Small intestine (tissue), 16 donors: ENCODE measurements at places on chromosomes 2 and 18. TPM values are rescaled to one million over a fixed set of nuclear protein-coding genes. Genes with fewer than 3 reads are reported as not detected.

GRCh38 chr2:226850024-226850423 is 14.2 kb downstream of the RHBDD1 start:
- H3K27ac ChIP-seq = no peak overlapping the region
- H3K4me3 ChIP-seq = no peak overlapping the region
- peaks cover 4% of the 10 kb centered on the region for H3K4me1 ChIP-seq
- H3K36me3 ChIP-seq = peaks cover 5% of the 10 kb centered on the region
- no peak for DNase-seq

DNA sequence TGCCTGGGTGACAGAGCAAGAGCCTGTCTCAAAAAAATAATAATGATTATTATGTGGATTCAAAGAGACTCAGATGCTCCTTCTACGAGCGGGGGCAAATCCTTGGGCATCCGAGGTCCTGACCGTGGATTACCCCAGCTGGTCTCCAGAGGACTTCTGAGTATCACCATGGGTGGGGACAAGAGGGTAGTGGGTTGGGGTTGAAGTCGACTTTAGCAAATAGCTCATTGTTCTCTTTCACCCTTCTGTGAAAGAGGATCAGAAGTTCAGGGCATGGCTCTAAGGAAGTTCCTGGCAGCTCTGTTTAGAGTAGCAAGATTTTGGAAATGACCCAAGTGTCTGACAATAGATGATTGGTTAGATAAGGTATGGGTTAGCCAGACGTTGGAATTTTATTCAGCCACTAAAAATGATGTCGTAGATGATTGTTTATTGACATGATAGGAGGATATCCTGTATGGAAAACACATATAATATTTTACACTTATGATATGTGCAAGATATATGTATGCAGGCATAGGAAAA is 59.0 kb upstream of the SPRED2 start:
- H3K4me3 ChIP-seq = no peak overlapping the region
- no peak overlapping the region for H3K27ac ChIP-seq
- H3K36me3 ChIP-seq = no peaks in the 10 kb centered on the region
- H3K4me1 ChIP-seq = no peaks in the 10 kb centered on the region
- DNase-seq = no peak

- DNase-seq = no peak
- no peak overlapping the region for H3K4me3 ChIP-seq
- peaks cover 9% of the 10 kb centered on the region for H3K36me3 ChIP-seq
- H3K4me1 ChIP-seq = peaks cover 2% of the 10 kb centered on the region
- no peak overlapping the region for H3K27ac ChIP-seq
- no peaks in the 10 kb centered on the region for H3K27me3 ChIP-seq
These were observed 116.6 kb downstream of the ICA1L start for GRCh38 chr2:202754936-202755335.

GRCh38 chr18:55236150-55236931 is 277.1 kb upstream of the CCDC68 start:
- H3K36me3 ChIP-seq = peaks cover 3% of the 10 kb centered on the region
- H3K4me1 ChIP-seq = no peaks in the 10 kb centered on the region
- no peak for DNase-seq
- no peaks in the 10 kb centered on the region for H3K27me3 ChIP-seq
- H3K27ac ChIP-seq = no peak overlapping the region
- H3K4me3 ChIP-seq = no peak overlapping the region

DNA sequence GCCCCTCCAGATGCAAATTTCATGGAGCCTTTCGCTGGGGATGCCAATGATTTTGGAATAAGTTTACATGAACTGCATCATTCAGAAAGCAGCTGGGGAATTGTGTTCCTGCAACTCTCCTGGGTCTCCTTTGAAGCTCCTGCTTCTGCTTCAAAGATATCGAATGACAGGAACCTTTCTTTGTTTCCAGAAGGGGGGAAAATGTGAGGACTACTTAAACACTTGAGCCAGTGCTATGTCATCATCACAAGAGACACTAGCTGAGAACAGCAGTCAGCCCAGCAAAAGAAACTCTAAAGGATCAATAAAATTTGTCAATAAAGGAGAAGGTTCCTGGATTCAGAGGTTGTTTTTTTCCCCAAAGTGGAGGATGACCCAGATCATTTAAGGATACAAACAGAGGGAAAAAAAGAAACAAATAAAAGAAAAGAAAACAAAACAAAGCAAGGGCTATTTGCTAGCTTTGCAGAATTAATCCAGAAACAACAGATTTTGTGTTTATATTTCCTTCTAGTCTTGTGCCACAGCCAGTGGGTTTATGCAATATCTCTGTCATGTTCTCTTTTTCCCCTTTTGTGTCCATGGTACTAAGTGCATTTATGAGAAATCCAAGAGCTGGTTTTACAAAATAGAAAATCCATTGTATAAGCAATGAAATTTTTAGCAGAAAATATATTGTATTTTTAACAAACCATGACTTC is 463.7 kb downstream of the CDH2 start:
- no peak overlapping the region for H3K27ac ChIP-seq
- no peaks in the 10 kb centered on the region for H3K36me3 ChIP-seq
- no peaks in the 10 kb centered on the region for H3K4me1 ChIP-seq
- H3K27me3 ChIP-seq = no peaks in the 10 kb centered on the region

- no peaks in the 10 kb centered on the region for H3K27me3 ChIP-seq
- no peak overlapping the region for H3K4me3 ChIP-seq
- no peaks in the 10 kb centered on the region for H3K36me3 ChIP-seq
- DNase-seq = peak; percentile 48
- H3K4me1 ChIP-seq = no peaks in the 10 kb centered on the region
These were observed 32.8 kb downstream of the FAM124B start for GRCh38 chr2:224369028-224369632.

- H3K4me3 ChIP-seq = no peak overlapping the region
- no peak for DNase-seq
- no peaks in the 10 kb centered on the region for H3K4me1 ChIP-seq
- no peak overlapping the region for H3K27ac ChIP-seq
These were observed 40.3 kb downstream of the OSBPL6 start for GRCh38 chr2:178234648-178235047.

DNA sequence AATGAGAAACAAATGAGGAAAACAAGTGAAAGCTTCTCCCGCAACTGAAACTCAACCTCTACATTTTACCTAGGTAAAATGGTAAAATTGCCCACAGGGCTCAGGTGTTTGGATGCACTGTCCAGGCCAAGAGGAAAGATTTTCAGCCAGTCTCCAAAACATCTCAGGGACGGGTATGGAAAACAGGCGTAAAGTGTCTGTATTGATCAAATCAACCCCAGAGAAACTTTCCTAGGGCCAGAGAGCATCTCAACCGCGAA is 361 bp upstream of the HAT1 start:
- DNase-seq = no peak
- H3K4me3 ChIP-seq = no peak overlapping the region
- H3K27me3 ChIP-seq = no peaks in the 10 kb centered on the region
- H3K4me1 ChIP-seq = peaks cover 2% of the 10 kb centered on the region

DNA sequence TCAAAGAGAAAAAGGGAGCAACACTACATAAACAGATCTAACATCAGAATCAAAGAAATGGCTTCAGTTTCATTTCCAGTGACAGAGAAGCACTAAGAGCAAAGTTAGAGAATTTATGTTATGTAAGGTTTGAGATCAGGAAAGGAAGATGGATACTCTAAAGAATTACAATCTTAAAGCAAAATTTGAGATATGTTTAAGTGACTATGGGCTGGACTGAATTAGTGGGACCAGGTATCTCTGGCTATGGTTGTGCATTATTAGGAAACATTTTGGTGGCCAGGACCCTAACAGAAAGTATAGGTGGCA is 208.2 kb downstream of the CCDC178 start:
- H3K27ac ChIP-seq = no peak overlapping the region
- H3K4me3 ChIP-seq = no peak overlapping the region
- DNase-seq = no peak
- no peaks in the 10 kb centered on the region for H3K4me1 ChIP-seq
- H3K27me3 ChIP-seq = no peaks in the 10 kb centered on the region

DNA sequence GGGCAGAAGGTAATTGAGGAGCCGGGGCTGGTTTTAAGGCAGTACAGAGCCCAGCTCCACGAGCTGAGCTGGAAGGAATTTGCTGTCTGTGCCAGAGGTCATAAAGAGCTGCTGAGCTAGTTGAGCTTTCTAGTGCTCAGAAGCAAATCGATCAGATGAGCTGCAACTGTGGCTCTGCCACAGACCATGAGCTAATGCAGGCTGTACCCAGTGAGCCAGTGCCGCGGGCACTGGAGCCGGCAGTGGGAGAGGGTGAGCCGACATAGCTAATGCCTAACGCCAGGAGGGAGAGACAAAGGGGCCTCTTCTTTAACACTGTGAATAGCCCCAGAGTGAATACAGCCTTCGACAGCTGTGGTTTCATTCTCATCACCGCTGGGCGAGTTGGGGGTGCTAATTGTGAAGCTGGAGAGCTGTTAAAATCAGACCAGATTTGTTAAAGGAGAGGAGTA is 410.1 kb upstream of the TCF4 start:
- no peaks in the 10 kb centered on the region for H3K27me3 ChIP-seq
- H3K4me1 ChIP-seq = no peaks in the 10 kb centered on the region
- H3K27ac ChIP-seq = peak overlapping the region; percentile 36
- no peaks in the 10 kb centered on the region for H3K36me3 ChIP-seq
- DNase-seq = no peak
- H3K4me3 ChIP-seq = no peak overlapping the region

DNA sequence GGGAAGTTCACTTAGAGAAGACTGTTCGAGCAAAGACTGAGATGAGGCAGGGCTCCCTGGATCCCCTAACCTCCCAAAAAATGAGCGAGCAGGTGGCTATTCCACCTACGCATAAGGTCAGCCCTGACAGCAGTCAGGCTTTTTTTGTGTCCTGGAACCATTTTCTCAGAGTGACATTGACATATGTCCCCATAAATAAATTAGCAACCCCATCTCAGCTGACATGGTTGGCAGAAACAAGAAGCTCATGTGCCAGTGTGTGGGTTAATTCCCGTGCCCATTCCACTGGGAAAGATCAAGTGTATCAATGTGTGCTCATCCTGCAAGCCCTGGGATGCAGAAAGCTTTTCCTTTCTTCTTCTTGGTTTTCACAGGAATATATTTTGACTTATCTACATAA is 740.4 kb upstream of the CELF4 start:
- no peaks in the 10 kb centered on the region for H3K27me3 ChIP-seq
- no peak overlapping the region for H3K27ac ChIP-seq
- DNase-seq = no peak
- H3K4me1 ChIP-seq = no peaks in the 10 kb centered on the region
- H3K36me3 ChIP-seq = no peaks in the 10 kb centered on the region

GRCh38 chr18:50203801-50204604 is 9.1 kb upstream of the MYO5B start:
- H3K4me1 ChIP-seq = no peaks in the 10 kb centered on the region
- no peaks in the 10 kb centered on the region for H3K36me3 ChIP-seq

GRCh38 chr2:3377279-3377611 is 373 bp downstream of the EIPR1 start:
- H3K27me3 ChIP-seq = no peaks in the 10 kb centered on the region
- peak overlapping the region; percentile 24 for H3K27ac ChIP-seq
- H3K4me3 ChIP-seq = peak overlapping the region; percentile 87
- H3K4me1 ChIP-seq = peaks cover 20% of the 10 kb centered on the region
- DNase-seq = no peak

GRCh38 chr2:72827966-72828646 is 2.3 kb upstream of the EXOC6B start:
- no peak overlapping the region for H3K4me3 ChIP-seq
- no peaks in the 10 kb centered on the region for H3K27me3 ChIP-seq
- DNase-seq = no peak
- no peak overlapping the region for H3K27ac ChIP-seq
- H3K36me3 ChIP-seq = no peaks in the 10 kb centered on the region

- no peak overlapping the region for H3K4me3 ChIP-seq
- H3K27ac ChIP-seq = no peak overlapping the region
- no peaks in the 10 kb centered on the region for H3K4me1 ChIP-seq
- no peaks in the 10 kb centered on the region for H3K27me3 ChIP-seq
These were observed 614.2 kb upstream of the REG3G start for GRCh38 chr2:78411303-78411702.

GRCh38 chr2:231648579-231649174 is 56.0 kb downstream of the TEX44 start:
- H3K36me3 ChIP-seq = no peaks in the 10 kb centered on the region
- peak; percentile 85 for DNase-seq
- H3K4me1 ChIP-seq = no peaks in the 10 kb centered on the region

- H3K4me3 ChIP-seq = no peak overlapping the region
- DNase-seq = peak; percentile 92
- peaks cover 33% of the 10 kb centered on the region for H3K4me1 ChIP-seq
- peak overlapping the region; percentile 24 for H3K27ac ChIP-seq
- no peaks in the 10 kb centered on the region for H3K27me3 ChIP-seq
These were observed 25.6 kb downstream of the CYB5A start for GRCh38 chr18:74266161-74266560.

DNA sequence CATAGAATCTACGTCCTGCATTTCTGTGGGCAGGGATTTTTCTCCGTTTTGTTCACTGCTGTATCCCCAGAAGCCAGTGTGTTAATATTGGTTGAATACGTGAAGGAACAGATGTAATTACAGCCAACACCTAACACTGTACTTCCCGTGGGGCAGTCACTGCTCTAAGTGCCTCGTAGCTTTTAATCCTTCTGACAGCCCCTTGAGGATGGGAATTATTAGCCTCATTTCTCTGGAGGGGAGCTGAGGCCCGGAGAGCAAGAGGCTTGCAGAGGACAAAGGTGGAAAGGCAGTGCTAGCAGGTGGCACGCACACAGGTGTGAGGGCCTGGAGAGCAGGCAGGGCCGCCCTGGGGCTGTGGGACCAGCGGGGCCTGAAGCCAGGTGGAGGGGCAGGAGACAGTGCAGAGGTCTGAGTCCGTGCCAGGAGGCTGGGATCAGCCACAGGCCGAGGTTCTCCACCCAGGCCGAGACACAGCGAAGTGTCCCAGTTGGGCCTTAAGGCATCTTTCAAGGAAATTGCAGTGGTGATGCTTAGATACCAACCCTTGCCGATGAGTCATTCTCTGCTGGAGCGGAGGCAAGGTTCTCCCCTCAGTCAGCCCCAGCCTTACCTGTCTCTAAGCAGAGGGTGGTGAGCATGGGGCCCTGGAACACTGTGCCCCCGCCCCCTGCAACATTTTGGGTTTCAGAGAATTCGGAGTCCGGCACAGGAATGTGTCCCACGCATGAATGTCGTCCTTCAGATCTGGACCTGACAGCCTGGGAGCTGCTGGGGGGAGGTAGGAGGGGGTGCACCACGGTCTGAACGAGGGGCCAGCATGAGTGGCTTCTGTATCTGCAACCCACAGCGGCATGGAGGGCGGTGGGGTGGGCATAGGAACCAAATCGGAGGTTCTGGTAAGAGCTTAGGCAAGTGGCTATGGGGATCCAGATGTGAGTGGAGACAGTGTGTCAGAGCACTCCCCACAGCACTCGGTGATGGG is 122.6 kb downstream of the GBX2 start:
- H3K36me3 ChIP-seq = peaks cover 58% of the 10 kb centered on the region
- H3K4me3 ChIP-seq = no peak overlapping the region
- no peak overlapping the region for H3K27ac ChIP-seq

- no peak overlapping the region for H3K27ac ChIP-seq
- H3K27me3 ChIP-seq = no peaks in the 10 kb centered on the region
These were observed 187.4 kb downstream of the TMEM18 start for GRCh38 chr2:489838-490237.

Gene TBR1
- not detected for polyA plus RNA-seq

Gene AQP12A
- not detected for polyA plus RNA-seq

Gene LRP2
- 10.4 TPM for polyA plus RNA-seq

Gene G6PC2
- 0.12 TPM for polyA plus RNA-seq

Gene WDCP
- 1.8 TPM for polyA plus RNA-seq

Gene ARHGEF4
- polyA plus RNA-seq = 2.8 TPM

Gene COL3A1
- polyA plus RNA-seq = 2.0 TPM

Gene TNS1
- 52.1 TPM for polyA plus RNA-seq

Gene IL1B
- 2.7 TPM for polyA plus RNA-seq

Gene NLRC4
- polyA plus RNA-seq = 1.1 TPM

Gene OXER1
- 10.8 TPM for polyA plus RNA-seq

Gene SH3RF3
- 1.6 TPM for polyA plus RNA-seq

Gene MYO5B
- 185 TPM for polyA plus RNA-seq

Gene WIPF1
- polyA plus RNA-seq = 13.8 TPM

Gene UGT1A10
- polyA plus RNA-seq = 0.27 TPM

Gene IL1R2
- polyA plus RNA-seq = 5.2 TPM
